NCI-H1105 treated with DMSO at 0.1 percent for 48 hours (cell line): ENCODE measurements at places on chromosomes 7 and 10.
A peak's percentile ranks its signal among the peaks of the same experiment; 100 is the strongest.

- DNase-seq: no peak
These were observed 61.8 kb upstream of the DNAJB6 start for GRCh38 chr7:157274991-157275427.

- DNase-seq: no peak
These were observed 253.2 kb upstream of the SMIM30 start for GRCh38 chr7:113371416-113372043.

- no peak for DNase-seq
These were observed 66.9 kb upstream of the ADAM12 start for GRCh38 chr10:126455036-126455765.

DNA sequence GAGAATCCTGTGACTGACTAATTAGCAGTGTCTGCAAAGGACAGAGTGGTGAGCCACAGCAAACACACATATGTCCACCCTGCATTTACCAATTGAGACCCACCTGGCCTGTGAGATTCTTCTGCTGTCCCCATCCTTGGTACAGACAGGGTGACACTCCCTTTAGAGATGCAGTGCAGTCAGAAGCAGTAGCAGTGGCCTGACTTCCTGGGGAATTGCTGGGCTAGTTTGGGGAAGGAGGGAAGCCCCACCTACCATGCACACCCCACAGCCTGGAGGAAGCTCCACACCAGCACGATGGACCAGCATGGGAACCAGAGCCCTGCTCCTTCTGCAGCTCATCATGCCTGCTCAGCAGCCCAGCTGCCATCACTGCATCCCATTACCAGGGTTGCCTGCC lies 924.9 kb upstream of the ZNF722 start:
- no peak for DNase-seq

DNA sequence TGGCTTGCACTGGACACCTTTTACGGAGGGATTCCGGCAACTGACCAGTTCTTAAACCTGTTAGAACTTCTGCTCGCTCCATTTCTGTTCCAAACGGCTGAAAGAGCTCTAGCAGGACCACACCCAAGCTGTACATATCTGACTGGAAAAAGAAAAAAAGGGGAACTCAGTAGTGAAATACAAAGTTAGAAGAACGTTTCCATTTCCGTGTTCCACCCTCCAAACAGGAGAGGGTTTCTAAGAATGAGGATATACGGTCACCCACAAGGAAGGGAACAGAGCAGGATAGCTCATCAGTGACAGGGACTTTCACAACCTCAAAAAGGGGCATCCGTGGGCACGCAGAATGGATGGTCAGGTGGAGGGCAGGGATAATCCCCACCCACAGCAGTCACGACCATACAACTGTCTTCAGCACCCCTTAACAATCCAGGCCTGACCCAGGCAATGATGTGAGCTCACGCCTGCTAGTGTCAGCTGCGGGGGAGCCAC lies 4.3 kb upstream of the ANKRD61 start:
- no peak for DNase-seq

DNA sequence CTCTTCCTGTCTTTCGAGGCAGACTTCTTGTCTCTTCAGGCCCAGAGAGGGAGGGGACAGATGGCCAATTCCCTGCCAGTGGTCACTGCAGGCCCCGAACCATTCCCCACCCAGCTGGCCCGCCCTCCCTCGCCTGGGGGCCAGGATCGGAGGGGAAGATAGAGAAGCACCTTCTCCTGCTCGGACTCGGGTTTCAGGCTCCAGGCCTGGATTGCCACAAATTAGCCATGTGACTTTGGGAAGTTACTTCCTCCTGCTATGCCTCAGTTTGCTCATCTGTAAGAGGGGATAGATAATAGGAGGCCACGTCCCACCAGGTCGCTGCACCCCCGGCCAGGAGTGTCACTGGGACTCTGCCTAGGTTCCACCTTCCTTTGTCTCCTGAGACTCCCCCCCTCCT lies 24.8 kb upstream of the PPP2R2D start:
- no peak for DNase-seq

DNA sequence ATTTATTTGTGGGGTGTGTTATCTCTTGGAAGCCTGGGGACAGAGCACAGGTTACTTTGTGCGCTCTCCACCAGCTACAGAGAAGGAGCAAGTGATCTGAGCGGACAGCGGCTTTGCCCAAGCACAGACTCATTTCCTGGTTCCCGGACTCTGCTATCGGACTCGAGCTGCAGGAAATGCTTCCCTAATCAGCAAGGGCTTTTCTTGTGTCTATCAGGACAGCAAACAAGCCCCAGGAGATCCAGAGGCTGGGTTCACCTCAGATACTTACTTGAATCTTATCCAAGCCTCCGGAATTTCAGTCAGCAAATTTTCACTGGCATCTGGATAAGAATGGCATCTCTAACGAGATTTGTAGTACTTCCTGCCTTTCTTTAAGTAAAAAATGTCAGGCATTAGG lies 27.8 kb downstream of the MRC1 start:
- no peak for DNase-seq

DNA sequence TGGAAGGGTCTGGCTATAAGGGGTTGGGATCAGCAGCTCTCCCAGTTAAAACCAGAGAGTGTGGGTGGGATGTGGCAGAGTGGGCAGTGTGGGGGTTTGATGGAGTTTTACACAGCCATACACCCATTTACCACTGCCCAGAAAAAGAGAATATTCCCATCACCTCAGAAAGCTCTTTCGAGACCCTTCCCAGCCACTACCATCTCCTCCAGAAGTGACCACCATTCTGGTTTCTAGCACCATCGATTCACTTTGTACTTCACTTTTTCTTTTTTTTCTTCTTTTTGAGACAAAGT lies 15.5 kb downstream of the BAG3 start:
- DNase-seq: no peak

- peak; percentile 25 for DNase-seq
These were observed 95.1 kb upstream of the SAMD8 start for GRCh38 chr10:75016325-75016724.

DNA sequence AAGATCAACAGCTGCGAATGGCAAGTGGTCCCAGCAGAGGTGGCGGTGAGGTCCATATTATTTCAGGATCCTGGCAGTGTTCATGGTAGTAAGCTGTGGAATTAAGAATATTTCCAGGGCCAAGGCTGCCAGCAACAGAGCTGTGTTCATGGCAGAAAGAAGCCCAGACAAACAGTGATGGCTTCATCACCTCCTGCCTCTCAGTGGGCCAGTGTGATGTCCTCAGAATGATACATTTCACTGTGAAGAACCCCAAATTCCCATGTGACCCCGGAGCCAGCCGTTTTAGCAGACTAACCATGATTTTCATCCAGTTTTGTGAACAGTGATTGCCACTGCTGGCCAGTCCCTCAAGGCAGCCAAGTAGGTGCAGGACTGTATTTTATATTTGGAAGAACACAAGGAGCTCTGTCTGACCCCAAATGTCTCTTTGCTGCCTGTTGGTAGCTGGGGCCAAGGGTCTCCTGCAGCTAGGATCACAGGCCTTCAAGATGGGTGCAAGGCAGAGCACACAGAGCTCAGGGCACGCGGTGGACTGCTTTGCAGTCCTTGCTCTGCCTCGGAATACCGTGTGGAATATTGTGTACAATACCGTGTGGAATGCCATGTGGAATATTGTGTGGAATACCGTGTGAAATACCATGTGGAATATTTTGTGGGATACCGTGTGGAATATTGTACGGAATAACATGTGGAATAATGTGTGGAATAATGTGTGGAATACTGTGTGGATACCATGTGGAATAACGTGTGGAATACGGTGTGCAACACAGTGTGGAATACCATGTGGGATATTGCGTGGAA lies 132.3 kb upstream of the CHST15 start:
- DNase-seq: no peak

- DNase-seq: no peak
These were observed 490.8 kb upstream of the CELF2 start for GRCh38 chr10:10526846-10527245.

DNA sequence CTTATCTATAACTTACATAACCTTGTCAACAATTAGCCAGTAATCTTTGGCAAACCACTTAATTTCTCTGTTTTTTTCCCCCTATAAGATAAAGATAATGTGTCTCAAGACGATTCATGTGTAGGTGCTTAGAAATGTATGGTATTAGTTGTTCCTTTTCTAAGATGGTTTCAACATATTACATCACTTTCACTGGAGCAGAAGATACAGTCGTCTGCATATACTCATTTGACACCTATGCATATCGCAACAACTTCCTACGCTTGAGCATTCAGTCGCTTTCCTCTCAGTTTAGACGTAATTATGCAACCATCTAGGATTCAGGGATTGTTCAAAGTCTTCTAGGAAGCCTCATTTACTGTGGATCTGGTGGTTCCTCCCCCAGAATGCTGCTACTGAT lies 396.7 kb downstream of the PHTF2 start:
- no peak for DNase-seq

- no peak for DNase-seq
These were observed 571.1 kb downstream of the IPMK start for GRCh38 chr10:57696641-57697040.

DNA sequence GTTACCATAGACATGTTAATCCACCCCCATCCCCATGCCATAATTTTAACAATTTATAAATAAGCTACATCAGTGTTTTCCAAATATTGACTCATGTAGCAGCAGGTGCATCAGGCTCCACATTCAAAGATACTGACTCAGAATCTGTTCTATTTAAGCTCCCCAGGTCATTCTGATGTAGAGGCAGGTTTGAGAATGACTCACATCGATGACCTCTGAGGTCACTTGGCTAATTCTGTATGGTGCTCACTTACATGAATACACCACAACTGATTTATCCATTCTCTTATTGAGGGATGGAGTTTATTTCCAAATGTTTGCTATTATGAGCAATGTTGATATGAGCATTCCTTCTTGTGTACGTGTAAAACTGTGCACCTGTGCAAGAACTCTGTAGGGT lies 1159.0 kb downstream of the TYW1 start:
- no peak for DNase-seq

DNA sequence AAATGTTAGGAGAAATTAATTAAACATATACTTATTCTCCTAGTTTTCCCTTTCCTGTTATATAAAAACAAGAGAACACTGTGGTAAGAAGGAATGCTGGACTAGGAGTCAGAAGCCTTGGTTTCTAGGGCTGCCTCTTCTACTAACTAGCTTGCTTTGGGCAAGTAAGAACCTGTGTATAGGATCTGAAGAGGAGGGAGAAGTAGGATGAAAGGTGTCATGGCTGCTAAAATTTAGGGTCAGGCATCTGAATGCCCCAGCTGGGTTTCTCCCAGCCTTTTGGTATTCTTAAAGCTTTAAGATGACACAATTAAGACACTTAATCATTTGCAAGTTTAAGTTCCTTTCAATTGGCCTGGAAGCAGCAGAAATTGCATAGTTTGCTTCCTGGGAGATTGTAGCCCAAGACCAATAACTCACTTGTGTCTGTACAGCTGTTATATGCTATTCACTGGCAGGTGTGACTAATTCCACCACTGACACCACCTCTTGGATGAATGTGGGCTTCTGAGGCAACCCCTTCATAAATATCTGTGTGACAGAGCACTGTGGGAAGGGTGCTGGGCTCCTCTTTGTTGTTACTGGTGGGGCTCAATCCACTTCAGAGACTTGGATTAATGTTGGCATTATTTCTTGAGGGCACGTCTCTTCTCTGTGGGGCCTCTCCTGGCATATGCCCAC lies 137.2 kb downstream of the LRMDA start:
- DNase-seq: no peak

DNA sequence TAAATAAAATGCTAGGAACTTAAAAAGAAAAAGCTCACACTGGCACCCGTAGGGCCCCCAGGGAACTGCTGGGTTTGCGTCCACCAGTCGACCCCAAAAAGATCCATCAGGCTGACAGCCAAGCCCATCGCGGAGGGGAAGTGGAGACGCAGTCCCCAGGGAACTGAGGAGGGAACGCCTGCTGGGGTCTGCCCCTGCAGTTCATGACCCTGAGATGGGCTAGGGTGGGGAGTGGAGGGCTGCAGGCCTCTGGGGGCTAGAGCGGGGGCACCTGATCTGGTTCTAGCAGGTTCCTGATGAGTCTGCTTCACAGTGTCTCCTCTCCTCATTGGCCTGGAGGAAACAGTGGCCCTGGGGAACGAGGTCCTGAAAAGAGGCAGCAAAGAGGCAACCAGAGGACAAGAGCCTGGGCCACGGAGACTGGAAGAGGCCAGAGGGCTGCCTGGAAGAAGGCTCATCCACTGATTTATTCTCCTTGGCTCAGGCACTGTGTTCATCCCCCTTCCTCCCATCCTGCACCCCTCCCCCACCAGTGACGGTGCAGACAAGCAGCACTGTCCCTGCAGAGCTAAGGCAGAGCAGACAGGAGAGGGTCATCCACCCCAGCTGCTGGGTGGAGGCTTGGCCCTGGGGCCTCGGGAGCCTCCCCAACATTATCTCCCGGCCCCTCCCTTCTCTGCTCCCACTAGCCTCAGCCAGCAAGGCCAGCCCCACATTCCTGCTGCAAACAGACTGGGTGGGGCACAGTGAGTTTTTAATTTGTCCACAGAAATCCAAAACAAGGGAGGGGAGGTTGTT lies 24.7 kb upstream of the HSPA12A start:
- DNase-seq: no peak
